Astrocyte of the spinal cord (primary cell): ENCODE measurements at places on chromosomes 12 and 14.

- no peak for DNase-seq
Observed at GRCh38 chr12:54126029-54126695, 62.6 kb downstream of the SMUG1 start.

GRCh38 chr12:96886998-96887677 is 19.9 kb upstream of the NEDD1 start:
- peak; percentile 85 for DNase-seq

GRCh38 chr14:54866588-54866987 is 36.0 kb downstream of the GCH1 start:
- no peak for DNase-seq

GRCh38 chr12:128755566-128755965 is 68.2 kb downstream of the SLC15A4 start:
- DNase-seq, result no peak

DNA sequence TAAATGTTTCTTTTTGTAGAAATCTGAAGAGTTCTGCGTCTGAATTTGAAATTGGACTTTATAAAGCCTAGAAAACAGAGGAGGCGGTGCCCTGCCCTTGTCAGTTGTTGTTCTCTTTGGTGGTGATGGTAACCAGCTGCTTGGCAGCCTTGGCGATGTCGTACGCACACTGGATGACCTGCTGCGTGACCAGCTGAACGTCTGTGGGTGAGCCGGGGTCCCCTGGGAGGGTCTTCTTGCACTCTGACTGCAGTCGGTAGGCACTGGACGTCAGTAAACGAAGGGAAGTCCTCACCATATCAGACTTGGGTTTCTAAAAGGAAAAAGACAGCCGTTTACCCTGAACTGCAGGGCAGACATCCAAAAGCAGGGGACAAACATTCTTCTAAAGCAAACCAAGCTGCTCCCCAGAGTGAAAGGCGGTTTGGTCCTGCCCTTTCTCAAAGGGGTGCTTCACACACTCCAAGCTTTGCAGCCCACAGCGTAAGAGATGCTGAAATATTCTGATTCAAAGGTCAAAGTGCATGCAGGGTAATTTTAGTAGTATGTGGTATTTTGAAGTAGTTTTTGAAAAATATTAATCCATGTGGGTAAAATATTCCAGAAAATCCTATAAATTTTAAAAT is 32.9 kb downstream of the TCHP start:
- DNase-seq, result no peak

- no peak for DNase-seq
Observed at GRCh38 chr12:74431801-74432200, 105.8 kb upstream of the ATXN7L3B start.

GRCh38 chr14:102164965-102165364 is 25.3 kb downstream of the WDR20 start:
- no peak for DNase-seq

GRCh38 chr14:73143003-73143402 is 6.7 kb downstream of the PSEN1 start:
- DNase-seq, result no peak

DNA sequence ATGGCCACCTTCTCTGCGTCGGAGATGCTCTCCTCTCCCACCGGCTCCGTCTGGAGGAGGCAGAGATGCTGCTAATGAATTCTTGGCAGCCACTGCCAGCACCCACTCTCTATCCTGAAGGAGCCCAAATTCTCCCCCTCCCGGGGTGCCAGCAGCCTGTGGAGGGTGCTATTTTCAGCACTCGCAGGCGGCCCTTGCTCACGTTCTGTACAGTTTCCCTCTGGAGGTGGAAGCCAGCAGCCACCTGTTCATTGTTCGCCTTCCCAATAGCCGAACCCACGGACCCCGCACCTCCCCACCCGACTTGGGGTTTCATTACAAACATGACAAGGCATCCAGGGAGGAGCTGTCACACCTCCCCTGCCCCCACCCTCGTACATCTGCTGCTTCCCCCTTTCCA is 27.8 kb downstream of the SNRNP35 start:
- DNase-seq, result no peak

- no peak for DNase-seq
Observed at GRCh38 chr12:69196302-69197288, 42.8 kb upstream of the CPSF6 start.

- peak; percentile 78 for DNase-seq
Observed at GRCh38 chr14:27392153-27392552, 794.3 kb upstream of the NOVA1 start.

- no peak for DNase-seq
Observed at GRCh38 chr12:68352067-68352466, 19.9 kb upstream of the MDM1 start.

DNA sequence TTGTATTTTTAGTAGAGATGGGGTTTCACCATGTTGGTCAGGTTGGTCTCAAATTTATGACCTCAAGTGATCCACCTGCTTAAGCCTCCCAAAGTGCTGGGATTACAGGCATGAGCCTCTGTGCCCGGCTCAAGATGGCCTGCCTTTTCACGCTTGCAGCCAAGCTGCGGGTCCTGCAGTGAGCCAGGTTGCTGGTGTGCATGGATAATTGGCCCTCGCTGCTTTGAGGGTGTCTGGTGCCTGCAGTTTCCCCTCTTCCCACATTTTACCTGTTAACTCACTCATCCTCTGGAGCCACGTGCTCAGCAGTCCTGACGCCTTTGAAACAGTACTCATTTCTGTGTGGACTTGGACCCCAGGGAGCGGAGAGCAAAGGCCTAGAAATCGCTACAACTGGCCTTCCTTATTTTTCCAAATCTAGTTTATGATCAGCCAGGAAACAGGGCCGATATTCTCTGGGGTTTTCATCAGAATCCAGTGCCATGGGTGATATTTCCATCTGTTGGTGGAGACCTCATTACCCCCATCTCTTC is 42.2 kb downstream of the TPCN1 start:
- no peak for DNase-seq

DNA sequence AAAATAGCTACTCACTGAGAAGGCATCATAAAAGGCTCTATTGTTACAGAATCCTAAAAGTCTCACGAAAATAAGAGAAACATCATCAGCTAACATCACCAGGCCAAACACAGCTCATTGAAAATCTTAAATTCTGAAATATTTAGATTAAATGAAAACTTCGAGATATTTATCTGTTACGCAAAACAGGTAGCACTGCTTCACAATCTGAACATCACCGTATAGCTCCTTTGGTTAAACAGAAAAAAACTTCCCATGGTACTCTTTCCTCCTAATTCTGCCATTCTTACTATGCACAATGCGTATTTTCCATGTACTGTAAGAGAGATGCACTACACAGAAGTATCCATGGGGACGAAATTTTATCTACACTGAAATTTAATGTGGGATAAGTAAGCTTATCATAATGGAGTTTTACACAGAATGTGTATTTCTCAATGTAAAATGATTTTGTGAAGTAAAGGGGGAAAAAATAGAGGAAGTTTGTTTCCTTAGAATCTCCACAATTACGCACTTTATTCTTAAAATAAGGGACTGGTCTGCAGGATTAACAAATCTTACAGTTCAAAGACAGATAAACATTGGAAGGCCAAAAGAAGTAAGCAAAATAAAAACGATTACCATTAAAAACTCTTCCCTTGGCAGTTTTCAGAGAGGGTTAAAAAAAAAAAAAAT is 1.9 kb downstream of the SGPP1 start:
- peak; percentile 19 for DNase-seq

- DNase-seq, result no peak
Observed at GRCh38 chr14:57573173-57573572, 79.5 kb upstream of the CCDC198 start.

DNA sequence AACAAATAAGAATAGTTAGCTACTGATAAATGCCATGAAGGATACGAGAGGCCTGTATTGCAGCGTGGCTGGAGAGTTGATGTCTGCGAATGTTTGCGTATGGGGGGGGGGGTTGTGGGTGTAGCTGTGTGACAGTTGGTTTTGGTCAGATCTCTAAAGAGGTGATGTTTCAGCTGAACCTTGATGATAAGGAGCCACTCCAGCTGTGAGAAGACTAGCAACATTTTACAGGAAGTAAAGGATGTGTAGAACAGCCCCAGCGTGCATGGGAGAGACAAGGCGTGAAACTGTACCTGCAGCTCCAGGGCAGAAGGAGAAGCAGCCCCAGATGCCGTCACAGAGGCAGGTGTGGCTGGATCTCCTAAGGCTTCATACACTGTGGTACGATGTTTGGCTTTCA is 416.9 kb downstream of the TMEM132D start:
- DNase-seq, result no peak

DNA sequence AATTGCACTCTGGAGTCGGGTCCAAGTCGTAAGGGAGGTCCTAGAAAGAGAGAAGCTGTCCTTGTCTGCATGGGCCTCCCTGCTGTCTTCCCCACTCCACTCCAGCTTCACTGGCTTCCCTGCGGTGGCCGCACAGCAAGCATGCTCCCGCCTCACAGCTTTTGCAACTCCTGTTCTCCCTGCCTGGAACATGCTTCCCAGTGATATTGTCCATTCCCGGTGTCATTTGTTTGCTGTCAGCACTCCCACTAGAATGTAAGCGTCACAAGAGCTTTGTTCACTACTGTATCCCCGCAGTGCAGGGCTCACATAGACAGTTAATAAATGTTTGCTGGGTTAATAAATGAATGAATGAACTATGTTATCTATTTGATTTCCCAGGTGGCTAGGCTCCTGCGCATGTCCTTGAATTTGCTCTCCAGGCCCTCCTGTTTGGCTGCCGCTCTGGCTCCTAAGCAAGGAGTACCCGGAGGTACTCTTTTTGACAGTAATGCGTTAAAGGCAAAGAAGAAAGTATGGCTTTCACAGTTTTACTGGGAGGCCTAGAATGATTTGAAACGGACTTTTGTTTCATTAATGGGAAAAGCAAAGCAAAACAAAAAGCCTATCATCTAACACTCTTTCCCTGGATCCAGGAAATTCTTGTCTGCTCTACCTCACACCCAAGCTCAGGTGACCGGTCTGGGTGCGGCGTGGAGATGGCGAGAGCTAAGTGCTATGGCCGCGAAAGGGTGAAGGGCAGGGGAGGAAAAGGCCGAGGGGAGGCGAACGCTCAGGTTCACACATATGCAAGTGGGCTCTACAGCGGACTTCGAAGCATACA is 6.2 kb upstream of the SLC7A7 start:
- DNase-seq, result peak; percentile 42

DNA sequence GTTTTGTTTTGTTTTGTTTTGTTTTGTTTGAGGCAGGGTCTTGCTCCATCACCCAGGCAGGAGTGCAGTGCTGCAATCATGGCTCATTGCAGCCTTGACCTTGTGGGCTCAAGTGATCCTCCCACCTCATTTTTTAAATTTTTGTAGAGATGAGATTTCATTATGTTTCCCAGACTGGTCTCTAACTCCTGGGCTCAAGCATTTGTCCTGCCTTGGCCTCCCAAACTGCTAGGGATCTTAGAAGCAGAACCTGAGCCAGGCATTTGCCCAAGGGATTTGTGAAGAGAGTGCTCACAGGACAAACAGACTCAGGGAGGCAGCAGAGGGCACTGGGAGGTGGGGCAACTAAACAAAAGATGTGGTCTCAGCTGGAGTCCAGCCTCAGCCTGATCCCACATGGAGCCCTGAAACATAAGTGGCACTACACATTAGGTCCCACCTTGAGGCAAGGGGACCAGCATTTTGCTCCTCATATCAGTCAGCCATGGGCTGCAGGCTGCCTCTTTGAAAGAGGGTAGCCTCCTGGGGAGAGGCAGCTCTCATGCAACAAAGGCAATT is 86.2 kb upstream of the CMKLR1 start:
- no peak for DNase-seq

GRCh38 chr12:1162081-1162760 is 171.2 kb downstream of the ERC1 start:
- no peak for DNase-seq

DNA sequence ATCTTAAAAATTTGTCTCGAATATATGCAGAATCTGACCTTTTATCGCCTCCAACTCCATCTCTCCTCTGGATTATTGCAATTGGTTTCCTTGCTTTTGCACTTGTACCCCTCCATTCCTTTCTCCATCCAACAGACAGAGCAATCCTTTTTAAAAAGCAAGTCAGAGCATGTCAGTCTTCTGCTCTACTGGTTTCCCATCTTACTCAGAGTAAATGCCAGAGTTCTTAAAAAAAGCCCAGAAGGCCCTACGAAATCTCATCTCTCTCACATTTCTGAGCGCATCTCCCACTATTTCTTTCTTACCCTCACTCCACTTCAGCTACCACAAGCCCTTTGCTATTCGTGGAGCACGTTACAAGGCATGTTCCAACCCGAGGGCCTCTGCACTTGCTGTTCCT is 236.9 kb upstream of the DDHD1 start:
- DNase-seq, result no peak

- DNase-seq, result no peak
Observed at GRCh38 chr14:91270188-91270587, 25.7 kb upstream of the GPR68 start.

DNA sequence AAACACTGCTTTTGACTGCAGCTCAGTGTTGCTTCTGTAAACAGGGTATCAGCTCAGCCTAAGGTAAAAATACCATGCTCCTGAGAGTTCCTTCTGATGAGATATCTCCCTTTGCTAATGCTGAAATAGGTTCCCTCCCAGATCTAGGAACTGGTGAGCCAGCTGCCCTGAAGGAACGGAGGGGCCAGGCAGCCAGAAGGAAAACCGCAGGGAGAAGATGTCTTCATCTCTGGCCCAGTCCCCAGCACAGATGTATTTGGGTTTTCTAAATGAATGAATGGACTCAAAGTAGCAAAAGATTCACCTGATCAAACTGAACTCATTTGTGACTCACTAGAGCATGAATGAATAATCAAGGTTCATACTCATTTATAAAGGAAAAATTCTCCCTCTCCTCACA is 247.8 kb downstream of the MSRB3 start:
- DNase-seq, result no peak

DNA sequence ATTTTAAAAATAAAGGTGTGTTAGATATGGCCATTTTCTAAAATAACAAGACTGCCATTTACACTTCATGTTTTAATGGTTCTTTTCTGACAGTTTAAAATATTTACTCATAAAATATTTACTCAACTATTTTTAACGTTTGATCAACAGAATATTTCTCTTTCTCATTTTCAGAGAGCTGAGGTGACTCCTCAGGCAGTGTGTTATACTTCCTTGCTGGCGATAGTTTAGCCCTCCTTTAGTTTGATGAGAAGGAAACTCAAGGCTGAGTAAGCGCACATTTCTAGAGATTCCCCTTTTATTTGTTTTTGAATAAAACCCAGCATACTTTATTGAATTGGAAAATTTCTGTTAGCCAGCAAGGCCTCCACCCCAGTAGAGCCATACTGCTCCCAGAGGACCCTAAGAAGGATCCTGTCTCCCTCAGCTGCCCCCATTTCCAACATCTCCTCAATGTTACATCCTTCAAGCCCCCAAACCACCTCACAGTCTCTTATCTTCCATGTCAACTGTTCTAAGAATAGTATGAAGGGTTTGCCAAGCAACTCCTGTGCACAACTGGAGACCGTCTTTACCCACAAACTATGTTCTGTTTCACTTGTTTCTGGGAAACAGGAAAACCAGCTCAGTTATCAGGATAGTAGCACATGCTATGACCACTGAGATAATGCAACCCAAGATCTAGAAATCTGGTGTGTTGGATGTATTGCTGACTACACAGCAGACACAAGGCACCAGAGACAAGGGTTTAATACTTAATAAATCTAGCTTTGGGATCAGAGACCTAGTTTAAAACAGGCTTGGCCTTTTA is 129.5 kb downstream of the STXBP6 start:
- no peak for DNase-seq

GRCh38 chr14:89078021-89078795 is 253.8 kb downstream of the TTC8 start:
- DNase-seq, result no peak
